Neural progenitor cell (in vitro differentiated cells): ENCODE measurements at places on chromosomes 6 and 20.

DNA sequence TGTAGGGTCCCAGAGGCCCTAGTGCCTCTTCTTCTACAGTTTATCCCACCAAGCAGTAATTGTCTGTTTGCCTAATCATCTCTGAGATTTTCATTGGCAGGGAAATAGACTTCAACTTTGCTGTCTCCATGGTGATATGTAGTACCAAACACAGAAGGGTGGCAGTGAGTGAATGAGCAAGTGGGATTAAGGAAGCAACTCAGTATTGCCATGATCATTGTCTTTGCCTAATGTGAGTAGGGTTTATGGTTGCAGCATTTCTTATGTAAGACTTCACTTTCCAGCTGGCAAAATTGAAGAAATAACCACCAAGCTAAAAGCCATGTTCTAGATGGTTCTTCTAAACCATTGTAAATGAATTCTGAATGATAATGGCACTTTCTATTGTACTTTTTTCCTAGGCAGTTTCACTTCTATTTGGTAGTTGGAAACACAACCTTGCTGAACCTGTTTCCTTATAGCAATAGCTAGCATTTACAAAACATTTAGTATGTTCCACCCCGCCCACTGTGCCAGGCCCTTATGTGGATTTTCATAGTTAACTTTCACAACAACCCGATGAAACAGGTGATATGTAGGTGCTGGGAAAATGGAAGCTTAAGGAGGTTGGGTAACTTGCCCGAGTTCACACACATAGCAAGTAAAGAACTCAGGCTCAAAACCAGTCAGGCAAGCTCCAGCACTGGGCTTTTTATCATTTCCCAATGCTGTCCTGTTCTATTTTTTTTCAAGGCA is 32.0 kb downstream of the ZC2HC1B start:
- DNase-seq: no peak

DNA sequence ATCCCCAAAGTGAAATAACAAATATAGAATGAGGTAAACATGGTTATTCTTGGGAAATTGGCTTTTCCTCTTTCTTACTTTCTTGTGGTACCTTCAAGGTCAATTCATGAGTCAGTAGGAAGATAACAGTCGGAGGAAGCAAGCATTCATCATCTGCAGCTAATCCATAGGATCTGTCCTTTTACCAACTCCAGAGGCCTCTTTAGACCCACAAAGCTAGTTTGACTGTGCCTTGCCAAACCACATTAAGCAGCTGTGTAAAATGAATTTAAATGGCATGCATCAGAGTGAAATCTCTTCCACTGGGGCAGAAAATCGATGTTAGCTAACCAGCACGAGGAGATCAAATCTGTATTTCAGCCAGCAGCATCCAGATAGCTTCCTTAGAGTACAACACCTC is 171.3 kb downstream of the TMEM242 start:
- DNase-seq: no peak

GRCh38 chr6:11092668-11093375 is 812 bp upstream of the SMIM13 start:
- no peak for DNase-seq

DNA sequence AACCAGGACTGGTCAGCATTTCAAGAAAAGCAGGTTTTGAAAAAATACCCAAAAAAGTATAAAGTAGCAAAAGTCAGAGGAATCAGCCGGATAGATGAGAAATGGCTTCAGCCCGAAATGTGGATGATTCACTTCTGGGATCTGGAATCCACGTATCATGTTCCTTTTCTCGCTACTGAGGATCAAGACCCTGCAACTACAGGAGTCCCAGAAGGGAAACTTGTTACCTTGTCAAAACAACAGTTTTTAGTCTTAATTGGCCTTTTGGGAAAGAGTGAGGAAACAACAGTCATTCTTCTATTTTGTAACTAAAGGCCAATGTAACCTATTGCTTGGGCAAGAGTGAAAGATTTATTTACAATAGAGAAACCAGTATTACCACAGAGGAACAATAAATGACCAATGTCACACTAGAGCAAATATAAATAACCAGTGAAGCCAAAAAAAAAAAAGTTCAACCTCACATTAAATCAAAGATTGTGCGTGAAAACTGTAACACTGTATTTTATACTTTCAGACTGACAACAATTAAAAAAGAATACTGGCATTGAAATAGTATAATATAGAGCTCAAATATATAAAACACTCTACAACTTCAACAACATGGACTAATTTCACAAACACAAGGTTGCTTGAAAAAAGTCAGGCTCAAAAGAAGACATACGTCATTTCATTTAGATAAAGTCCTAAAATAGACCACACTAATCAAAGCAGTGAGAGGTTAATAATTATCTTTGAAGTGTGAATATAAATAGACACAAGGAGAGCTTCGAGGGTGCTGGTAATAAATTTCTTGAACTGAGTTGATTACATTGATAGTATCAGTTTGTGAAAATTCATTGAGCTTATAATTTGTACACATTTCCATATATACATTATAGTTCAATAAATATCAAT is 116.2 kb downstream of the GFRAL start:
- no peak for DNase-seq

DNA sequence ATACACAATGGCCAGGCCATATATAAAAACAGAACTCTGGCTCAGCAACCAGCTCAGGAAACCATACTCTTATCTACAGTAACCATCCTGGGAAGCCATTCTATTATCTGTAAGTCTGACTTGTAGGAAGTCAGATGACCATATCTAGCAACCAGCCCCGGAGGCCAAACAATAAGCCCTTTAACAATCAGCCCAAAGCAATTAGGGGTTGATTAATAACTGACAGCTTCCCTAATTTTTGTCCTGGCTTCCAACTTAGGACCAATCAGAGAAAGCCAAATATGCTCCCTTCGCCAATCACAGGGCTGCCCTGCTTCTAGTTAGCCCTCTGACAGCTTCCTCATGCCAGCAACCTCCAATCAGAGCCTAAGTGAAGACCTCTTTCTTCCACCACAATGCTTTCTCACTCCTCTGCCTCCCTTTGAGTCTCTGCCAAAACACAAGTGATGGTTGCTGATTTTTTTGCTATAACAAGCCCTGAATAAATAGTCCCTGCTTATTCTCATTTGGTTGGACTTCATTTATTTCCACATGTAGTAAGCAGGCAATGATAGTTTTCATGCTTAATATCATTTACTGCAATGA is 37.8 kb upstream of the STXBP5 start:
- DNase-seq: no peak

GRCh38 chr20:54585217-54585616 is 109.8 kb downstream of the DOK5 start:
- DNase-seq: no peak

DNA sequence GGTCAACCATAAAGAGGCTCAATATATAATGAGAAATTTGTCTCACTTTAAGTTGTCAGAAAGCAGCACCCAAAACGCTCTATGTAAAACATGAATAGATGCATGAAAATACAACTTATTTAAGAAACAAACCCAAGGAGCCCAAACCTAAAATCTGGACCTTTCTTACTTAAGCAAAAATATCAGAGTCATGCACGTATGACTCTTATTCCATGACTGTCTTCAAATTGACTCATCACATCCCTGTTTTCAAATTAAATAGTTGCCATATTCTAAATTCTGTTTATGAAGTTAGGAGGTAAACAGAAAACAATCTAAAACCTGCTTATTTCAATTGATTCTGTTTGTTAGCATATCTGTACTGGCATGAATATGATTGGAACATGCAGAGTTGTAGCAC is 42.1 kb downstream of the ANKRD6 start:
- no peak for DNase-seq
